Activated naive CD4-positive, alpha-beta T cell treated with anti-CD3 and anti-CD28 coated beads, Interleukin-2, amount 50 U/mL, for 16 hours (primary cell): ENCODE measurements at places on chromosomes 12 and 14.

GRCh38 chr12:58920102-58920960 is at the start of gene LRIG3:
Gene LRIG3, minus strand, starts transcription at chr12:58920504. Its CDS starts 269 bp downstream, at chr12:58920235.
- no peak for DNase-seq

DNA sequence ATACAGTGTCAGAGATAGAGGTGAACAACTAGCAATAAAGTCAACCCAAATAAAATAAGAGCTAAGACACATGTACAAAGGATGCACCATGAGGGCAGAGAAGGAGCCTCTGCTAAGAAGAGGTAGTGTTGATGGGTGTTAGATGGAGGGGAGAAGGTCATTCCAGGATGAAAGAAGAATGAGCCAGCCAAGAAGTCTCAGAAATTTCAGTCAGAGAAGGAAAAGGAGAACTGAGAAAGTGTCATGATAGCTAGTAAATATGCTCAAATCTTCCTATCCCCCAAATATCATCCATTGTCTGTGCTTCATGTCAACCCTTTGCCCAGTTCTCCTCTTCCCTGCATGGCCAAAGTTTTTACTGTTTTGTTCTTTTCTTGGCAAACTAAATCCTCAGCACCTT is 225.2 kb upstream of the BTG1 start:
- DNase-seq, result no peak

GRCh38 chr14:90740081-90740480 is 76.1 kb downstream of the TTC7B start:
- no peak for DNase-seq

DNA sequence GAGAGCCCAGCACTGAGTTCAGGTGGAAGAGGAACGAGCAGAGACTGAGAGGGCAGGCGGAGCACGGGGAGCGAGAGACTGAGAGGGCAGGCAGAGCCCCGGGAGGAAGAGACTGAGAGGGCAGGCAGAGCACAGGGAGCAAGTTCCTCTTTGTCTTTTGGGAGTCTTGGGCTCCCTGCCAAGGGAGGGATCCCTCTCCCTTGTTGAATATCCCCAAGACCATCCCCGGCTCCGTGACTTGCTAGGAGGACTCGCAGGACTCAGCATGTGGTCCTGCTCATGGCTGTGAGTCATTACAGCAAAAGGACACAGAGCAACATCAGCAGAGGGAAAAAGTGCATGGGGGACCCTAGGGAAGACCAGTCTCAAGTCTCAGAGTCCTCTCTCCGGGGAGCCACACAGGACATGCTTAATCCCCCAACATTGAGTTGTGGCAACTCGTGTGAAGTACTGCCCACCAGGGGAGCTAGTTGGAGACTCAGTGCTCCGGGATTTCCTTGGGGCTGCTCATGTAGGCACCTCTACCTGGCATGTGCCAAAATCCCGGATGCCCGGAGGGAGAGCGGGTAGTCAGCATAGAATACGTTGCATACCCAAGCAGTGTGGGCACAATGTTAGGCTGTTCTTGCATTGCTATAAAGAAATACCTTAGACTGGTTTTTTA is 81.0 kb downstream of the CCDC92 start:
- DNase-seq, result no peak

DNA sequence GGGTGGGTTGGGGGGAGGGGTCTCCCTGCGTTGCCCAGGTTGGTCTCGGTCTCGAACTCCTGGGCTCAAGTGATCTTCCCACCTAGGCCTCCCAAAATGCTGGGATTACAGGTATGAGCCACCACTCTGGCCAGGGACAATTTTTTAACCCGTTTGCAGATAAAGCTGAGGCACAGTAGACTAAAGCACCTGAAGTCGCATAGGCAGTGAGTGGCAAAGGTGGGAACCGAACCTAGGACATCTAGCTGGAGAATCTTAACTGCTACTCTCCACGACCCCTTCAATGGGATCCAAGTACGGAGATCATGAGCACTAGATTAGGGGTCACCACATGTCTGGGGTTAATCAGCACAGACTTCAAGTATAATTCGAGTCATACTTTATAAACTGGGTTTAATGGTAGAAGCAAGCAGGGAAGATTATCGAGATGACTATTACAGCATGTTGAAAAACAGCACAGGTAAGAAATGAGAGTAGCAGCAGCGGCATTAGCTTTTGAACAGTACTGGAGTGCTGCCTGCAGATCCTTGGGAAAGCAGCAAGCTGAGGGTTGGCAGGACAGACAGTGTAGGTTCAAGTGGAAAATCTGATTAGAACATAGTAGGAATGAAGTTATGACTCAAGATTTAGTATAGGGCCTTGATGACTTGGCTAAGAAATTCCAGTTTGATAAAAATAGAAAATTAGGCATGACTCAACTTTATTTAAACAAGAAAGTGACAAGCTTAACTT is 23.9 kb downstream of the NID2 start:
- no peak for DNase-seq

- DNase-seq, result no peak
These were observed 237.2 kb downstream of the TTC8 start for GRCh38 chr14:89061696-89062095.

GRCh38 chr14:64787619-64788018 is 83.4 kb downstream of the PLEKHG3 start:
- DNase-seq, result no peak

DNA sequence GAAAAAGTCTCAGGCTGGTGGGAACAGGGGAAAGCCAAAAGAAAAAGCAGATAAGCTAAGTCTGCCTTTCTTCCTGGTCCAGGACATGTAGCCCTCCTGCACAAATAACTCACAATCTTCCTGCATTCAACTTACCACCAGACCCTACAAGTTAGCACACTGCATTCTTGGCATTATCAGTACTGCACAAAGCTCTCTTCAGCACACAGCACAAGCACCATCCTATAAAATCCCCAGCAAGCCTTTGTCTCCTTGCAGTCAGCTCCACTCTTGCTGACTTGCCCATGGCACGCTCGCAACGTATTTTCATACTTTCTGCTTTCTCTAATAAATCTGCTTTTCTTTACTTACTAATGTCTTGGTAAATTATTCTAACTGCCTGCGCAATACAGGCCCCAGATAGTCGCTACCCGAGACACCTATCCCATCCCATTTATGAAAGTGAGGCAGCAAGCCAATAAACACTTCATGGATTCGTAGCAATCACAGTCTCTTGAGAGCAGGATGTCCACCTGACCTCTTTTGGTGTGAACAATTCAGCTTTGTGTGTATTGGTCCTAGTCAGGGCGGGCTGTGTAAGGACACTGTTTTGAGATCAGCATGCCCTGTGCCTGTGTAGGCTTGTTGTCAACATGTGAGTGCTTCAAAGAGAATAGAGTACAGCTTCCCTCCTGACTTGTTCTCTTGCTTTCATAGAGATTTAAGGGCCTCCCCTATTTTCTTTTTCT is 49.0 kb downstream of the TMEM117 start:
- no peak for DNase-seq

- DNase-seq, result no peak
These were observed 1.3 kb downstream of the MDGA2 start for GRCh38 chr14:47674148-47674542.

GRCh38 chr12:58455136-58455535 is 465.2 kb downstream of the LRIG3 start:
- no peak for DNase-seq

GRCh38 chr14:96741151-96741977 is 55.8 kb upstream of the VRK1 start:
- DNase-seq, result peak; percentile 79

GRCh38 chr12:3170423-3171194 is 93.4 kb downstream of the TSPAN9 start:
- DNase-seq, result no peak

- DNase-seq, result peak; percentile 30
These were observed 78.6 kb downstream of the ARF6 start for GRCh38 chr14:49971156-49972130.

GRCh38 chr12:89373763-89374572 is 21.7 kb upstream of the DUSP6 start:
- no peak for DNase-seq

- no peak for DNase-seq
These were observed 157.6 kb upstream of the TMCC3 start for GRCh38 chr12:94807951-94808350.

DNA sequence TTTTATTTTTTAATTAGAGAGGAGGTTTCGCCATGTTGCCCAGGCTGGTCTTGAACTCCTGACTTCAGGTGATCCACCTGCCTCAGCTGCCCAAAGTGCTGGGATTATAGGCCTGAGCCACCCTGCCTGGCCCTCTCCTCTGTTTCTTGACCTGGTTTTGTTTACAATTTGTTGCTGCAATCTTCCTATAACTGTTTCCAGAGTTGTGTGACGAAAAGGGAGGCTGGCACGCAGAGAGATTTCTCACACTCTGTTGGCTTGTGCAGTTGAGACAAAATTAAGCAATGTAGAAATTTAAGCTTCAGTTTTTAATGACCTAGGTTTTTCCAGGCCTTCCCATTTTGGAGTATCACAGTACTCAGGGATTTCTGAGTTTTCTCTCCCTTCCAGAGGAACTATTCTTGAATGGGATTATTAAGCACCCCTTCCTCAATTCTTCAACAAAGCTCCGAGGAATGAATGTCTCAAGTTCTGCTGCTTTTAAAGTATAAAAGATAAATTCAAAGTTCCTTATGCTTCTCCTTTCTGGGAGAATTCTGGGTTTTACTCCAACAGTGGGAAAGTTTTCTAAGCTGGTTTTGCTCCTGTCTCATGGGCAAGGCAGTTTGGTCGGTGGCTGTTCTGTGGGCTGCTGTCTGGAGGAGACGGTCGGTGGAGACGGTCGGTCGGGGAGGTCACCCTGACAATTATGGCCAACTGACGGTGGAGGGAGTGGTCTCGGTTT is 20.4 kb upstream of the FOS start:
- DNase-seq, result no peak

DNA sequence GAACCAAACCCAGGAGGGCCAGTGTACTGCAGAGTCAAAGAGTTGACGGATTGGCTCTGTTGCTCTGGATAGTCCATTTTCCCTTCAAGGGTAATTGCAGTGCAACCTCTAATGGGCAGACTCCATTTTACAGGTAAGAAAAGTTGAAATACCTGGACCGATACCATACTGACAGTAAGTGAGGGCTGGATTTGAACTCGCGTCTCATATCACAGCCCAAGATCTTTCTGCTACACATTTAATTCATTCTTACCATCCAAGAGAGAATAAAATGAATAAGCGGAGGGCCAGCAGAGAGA is 356 bp upstream of the ZC3H14 start:
- DNase-seq, result no peak

- no peak for DNase-seq
These were observed 138.5 kb downstream of the DICER1 start for GRCh38 chr14:95018821-95019220.

DNA sequence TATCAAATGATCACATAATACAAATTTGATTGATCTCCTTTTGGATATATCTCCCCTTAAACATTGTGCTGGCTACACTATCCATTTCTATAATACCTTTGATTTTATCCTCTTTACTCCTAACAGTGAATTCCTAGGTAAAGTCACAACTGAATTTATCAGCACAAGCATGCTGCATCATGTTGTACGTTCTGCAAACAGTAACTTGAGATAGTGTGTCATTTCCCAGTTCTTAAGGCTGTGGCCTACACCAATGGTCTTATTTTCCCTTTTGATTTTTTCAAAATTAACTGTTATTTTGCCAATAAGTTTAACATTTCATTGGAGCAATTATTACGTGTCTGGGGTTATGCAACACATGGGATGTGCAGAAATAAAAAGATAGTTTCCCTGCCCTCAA is 24.8 kb downstream of the PRKCH start:
- DNase-seq, result no peak

GRCh38 chr14:104735830-104736642 is 12.0 kb downstream of the ADSS1 start:
- no peak for DNase-seq

DNA sequence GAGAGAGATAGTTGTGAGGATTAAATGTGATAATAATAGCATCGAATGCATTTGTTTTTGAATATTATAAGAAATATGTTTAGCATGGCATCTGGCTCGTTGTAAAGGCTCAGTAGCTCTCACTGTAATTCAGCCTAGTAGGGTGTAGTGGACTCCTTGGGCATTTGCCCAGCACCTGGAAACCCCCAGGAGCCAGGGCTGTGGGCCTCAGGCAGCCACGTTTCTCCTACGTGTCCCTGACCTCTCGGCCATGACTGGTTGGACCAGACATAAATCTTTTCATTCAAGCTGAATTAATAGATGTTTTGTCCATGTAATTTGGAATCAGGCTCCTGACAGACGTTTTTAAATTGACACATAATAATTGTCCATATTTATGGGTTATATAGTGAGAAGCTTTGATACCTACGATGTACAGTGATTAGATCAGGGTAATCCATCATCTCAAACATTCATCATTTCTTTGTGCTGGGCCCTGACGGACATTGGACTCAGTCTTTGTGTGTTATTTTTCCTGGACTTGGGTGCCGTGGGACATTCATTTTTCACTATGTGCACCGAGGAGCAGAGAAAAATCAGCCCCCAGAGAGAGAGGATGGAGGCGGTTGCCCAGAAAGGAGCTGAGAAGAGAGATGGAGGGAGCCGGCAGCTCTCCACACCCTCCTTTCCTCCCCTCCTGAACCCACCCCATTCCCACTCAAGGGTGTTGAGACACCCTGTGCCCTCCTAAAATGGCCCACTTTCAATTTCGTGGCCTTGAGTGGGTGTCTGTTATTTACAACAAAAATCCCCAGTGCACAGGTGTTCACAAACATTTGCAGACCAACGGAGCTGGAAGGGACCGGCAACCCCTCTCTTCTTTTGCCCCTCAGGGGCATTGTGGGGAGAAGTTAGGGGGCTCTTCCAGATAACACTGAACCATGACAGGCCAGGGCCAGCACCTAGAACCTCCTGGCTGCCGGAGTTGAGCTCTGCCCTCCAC is 296.4 kb downstream of the DPF3 start:
- no peak for DNase-seq

DNA sequence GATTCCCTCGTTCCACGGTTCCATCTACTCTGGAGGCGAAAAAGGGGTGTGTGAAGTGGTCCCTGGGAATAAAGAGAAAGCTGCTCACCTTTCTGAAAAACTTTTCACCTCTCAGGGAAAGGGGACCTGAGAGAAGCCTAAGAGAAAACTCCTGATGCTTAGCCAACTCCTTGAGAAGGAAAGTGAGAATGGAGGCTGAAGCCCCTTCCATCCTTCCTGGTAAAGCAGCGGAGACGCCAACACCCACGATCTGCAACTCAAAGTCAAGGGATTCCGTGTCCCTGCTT is 110.0 kb downstream of the ARF6 start:
- DNase-seq, result no peak

DNA sequence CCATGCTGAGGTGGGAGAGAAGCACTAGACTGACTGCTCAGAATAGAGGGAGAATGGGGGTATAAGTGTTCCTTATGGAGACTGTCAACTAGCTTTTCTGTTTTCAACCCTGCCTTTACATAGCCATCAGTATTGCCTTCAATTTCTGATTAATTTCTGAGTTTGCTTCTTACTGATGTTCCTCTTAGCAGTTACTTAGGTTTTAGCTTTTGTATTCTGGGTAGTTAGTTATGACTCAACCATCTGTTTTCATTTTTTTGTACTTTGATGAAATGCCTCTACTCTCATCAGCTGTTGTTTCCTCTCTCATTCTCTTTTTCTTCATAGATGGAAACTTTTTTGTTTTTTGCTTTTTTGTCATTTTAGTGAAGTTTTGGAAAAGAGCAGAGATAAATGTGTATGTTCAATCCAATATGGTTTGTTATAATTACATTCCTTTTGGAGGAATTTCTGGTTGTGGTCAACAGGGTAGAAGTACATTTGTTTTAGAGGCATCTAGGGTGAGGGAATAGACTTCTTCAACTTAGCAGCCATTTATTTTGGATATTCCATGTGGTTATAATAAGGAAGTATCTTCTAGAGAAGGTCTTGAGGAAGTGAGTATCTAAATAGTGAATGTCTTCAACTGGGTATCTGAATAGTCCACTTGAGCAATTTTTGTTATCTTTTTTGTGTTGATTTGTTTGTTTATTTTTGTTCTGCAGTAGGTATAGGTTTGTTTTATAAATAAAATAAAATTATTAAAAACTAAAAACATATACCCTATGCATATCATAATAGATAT is 29.6 kb downstream of the PMCH start:
- no peak for DNase-seq
